Glomerular endothelial cell (primary cell): ENCODE measurements at places on chromosomes 16 and 17.

- DNase-seq = no peak
Observed at GRCh38 chr17:76672270-76672851, 28.8 kb upstream of the ST6GALNAC1 start.

DNA sequence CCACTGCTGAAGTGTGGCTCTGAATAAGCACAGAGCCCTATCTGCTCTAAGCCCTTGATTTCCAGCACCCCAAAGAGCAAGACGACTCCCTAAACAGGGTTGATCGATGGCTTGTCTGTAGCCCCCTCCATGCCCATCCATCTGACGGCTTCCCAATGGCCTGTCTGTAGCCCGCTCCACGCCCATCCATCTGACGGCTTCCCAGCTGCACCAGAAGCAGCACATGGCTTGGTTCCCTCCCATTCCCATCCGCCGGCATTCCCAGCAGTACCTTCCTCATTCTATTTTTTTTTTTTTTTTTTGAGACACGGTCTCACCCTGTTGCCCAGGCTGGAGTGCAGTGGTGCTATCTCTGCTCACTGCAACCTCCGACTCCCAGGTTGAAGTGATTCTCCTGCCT, 64.5 kb downstream of the RBFOX3 start:
- DNase-seq = no peak

- no peak for DNase-seq
Observed at GRCh38 chr17:5043524-5043923, 8.3 kb upstream of the SLC52A1 start.

- DNase-seq = no peak
Observed at GRCh38 chr17:2105663-2106062, 50.8 kb downstream of the HIC1 start.

DNA sequence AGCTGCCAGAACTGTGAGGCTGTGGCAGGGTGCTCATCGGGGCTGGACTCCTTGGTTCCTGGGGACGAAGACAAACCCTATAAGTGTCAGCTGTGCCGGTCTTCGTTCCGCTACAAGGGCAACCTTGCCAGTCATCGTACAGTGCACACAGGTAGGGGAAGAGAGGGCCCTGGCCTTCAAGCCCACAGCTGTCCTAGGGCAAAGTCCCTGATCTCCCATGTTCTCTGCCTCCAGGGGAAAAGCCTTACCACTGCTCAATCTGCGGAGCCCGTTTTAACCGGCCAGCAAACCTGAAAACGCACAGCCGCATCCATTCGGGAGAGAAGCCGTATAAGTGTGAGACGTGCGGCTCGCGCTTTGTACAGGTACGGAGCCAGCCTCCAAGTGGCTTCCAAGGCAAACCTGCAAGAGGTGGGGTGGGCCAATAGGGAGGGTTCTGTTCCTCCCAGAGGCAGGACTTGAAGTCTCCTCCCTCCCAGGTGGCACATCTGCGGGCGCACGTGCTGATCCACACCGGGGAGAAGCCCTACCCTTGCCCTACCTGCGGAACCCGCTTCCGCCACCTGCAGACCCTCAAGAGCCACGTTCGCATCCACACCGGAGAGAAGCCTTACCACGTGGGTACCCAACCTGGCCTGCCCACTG, 3.7 kb downstream of the BCL6B start:
- DNase-seq = no peak

DNA sequence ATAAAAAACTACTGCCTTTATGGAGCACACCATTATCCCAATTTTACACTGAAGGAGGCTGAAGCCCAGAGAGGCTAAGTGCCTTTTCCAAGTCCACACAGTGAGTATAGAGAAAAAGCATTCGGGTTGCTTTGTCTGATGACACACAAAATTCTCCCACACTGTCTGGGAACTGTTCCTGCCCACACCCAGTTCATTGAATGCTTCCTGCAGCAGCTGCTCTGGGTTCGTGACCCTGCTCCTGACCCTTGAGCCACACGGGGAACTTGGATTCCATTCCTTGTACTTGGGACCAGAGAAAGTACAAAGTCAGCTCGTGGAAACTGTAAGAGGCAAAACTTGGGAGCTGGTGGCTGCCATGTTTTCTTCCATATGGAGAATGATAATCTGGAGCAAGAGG, 57.9 kb downstream of the AKAP1 start:
- no peak for DNase-seq

DNA sequence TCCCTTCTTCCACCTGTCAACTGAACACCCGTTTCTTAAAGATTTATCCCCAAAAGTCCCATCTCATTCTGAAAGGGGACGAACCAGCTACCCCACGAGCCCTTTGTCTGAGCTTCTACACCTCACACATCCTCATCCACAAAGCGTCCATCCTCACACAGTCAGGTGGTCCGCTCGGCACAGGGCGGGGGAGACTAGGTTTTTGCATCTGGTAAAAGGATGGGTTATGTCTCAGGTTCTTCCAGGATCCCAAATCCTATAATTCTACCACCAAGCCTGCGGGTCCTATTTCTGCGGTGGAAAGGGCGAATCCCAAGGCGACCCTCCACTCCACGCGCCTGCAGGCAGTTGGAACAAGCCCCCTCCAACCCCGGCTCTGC, 458 bp downstream of the GFOD2 start:
- no peak for DNase-seq

DNA sequence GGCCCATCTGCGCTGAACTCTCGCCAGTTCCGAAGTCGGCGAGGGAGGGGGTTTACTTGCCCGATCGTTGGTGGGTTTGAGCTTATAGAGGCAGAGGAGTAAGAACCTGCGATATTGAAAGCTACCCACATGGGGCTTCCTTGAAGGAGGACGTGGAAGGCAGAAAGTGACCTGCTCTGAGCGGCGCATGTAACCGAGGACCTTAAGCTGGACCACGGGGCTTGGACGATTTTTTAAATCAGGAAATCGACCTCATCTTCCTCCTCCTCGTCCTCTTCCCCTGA, 2.0 kb downstream of the PRAC2 start:
- DNase-seq = no peak

DNA sequence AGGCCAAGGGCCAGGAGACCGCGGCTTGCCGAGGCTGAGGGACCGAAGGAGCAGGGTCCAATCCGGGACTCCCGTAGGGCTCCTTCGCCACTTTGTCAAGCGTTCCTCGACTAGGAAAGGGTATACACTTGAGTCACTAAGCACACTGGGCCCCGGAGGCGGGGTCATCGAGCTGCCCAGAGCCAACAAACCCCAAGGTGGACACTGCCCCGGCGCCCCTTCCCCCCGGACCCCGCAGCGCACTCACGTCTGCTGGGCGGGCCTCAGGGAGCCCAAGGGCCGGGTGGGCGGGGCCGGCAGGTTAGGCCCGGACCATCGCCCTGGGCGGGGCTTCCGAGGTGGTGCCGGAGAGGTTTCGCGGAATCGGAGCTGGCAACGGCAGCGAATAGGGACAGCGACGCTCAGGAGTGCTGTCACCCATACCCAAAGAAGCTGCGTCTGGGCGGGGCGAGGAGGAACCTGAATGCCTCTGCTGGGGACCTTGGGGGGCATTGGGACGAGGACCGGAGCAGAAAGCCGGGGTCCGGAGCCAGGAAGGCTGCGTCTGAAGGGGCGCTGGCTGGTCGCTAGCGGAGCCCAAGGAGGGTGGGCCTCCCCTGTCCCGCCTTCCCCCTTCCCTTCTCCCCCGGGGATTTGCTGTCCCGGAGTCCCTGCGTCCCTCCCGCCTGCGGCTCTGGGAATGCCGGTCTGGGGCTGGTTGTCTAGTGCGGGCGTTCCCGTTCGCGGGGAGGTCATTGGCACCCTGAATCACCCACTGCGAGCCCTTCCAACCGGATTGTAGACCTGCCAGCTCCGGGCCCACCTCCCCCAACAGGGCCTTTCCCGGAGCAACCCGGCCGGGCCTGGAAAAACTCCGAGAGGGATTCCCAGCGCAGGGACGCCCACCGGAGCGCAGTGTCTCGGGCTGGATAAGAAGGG, 118.2 kb upstream of the SMURF2 start:
- no peak for DNase-seq

- DNase-seq = no peak
Observed at GRCh38 chr16:74029115-74029792, 267.4 kb upstream of the PSMD7 start.

DNA sequence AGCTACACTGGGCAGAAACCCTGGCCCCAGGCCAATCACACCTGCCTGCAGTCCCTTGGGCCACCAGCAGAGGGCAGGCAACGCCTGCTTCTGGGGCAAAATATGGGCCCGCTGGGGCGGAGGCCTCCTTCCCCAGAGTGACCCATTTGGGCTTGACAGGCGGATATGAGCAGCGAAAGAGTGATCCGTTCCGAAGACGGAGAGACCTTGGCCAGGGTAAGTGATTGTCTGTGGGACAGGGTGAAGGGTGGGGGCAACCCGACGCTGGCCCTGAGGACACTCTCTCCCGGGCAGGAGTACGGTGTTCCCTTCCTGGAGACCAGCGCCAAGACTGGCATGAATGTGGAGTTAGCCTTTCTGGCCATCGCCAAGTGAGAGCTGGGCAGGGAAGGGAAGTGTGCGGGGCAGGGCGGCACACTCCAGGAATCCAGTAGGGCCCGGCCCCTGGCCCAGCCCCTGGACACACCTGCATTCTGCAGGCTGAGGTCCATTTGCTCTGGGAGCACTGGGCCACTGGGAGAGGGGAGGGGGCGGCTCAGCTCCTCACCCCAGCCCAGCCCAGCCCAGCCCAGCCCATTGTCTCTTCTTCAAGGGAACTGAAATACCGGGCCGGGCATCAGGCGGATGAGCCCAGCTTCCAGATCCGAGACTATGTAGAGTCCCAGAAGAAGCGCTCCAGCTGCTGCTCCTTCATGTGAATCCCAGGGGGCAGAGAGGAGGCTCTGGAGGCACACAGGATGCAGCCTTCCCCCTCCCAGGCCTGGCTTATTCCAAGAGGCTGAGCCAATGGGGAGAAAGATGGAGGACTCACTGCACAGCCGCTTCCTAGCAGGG, 3.5 kb upstream of the NHERF1 start:
- no peak for DNase-seq

- no peak for DNase-seq
Observed at GRCh38 chr16:30758988-30759491, 2.8 kb downstream of the CFAP119 start.

GRCh38 chr17:74605361-74605760, 13.3 kb upstream of the CD300LD start:
- DNase-seq = no peak

GRCh38 chr16:30605158-30605557, 5.0 kb downstream of the ZNF689 start:
- DNase-seq = no peak

DNA sequence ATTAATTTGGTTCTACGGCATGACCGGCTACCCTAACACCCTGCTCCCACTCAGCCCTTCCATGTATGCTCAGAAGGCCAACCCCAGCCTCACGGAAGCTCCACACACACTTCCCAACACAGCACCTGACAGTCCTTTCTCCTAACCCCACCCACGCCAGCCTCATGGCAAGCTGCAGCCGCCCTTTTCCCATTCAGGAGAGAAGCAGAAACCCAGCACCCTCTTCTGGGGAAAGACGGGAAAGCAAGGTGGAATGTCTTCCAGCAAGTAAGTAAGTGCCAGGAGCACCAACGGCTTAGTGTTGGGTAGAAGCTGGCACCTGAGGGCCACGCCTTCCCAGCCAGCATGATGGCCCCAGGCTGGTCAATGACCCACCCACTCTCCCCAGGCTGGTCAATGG, 32.1 kb downstream of the ABR start:
- no peak for DNase-seq

- no peak for DNase-seq
Observed at GRCh38 chr17:48453447-48453846, 23.4 kb upstream of the SKAP1 start.

- DNase-seq = no peak
Observed at GRCh38 chr16:85724936-85725335, 26.0 kb downstream of the C16orf74 start.

- no peak for DNase-seq
Observed at GRCh38 chr16:67948015-67948414, 4.1 kb upstream of the LCAT start.

GRCh38 chr17:2776589-2777241, 19.5 kb upstream of the RAP1GAP2 start:
- no peak for DNase-seq

- no peak for DNase-seq
Observed at GRCh38 chr17:75468291-75468754, 11.9 kb downstream of the TMEM94 start.

- no peak for DNase-seq
Observed at GRCh38 chr17:78759203-78759968, 22.7 kb downstream of the CYTH1 start.

DNA sequence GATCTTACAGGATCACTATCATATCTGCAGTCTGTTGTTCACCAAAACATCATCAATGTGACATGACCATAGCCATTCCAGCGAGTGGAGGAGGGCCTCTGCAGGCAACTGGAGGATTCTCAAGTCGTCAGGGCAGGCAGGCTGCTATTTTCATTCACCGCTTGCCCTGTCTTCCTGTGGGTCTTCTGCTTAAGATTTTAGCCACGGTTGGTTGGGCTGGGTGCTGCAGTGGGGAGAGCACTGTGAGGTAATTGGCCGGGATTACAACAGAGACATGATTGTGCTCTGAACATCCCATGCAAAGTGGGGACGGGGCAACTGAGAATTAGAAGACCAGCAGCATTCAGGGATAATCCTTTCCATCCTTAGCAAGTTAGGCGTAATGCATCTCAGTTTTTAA, 245.9 kb downstream of the CPPED1 start:
- no peak for DNase-seq

- no peak for DNase-seq
Observed at GRCh38 chr17:45273551-45273957, 11.7 kb upstream of the SPATA32 start.

DNA sequence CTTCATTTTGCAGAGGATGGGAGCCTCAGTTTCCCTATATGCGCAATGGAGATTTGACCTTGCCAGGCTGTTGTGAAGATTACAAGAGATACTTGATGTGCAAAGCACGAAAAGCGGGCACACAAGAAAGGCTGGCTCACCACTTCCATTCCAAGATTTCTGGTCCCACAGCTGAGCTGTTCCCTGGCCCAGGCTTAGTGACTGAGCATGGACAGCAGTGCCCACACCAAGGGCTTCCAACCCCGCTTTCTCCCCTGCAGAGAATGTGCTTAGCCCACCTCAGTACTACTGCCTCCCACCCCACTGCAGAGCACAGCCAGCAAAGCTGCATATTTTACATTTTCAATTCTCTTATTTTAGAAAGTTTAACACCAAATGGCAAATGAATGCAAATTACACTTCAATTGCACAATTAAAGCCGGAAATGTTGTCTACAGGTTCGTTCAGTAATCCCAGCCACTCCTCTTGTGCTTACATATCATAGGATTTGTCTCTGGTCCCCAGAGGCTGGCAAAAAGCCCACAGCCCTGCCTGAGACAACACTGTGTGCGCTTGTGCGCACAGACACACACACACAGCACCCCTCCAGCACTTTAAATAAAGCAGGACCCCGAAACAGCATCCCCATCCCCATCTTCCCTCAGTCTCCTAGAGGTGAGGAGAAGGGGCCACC, 51.8 kb downstream of the VAC14 start:
- no peak for DNase-seq

GRCh38 chr16:88742896-88743605, 36.7 kb downstream of the CTU2 start:
- DNase-seq = no peak

- no peak for DNase-seq
Observed at GRCh38 chr16:88382491-88383400, at the start of gene ZNF469. TSS of gene ZNF469 (plus strand) at chr16:88382959. CDS start at chr16:88427471, 44,512 bp downstream.

GRCh38 chr16:50928065-50928464, 186.2 kb downstream of the CYLD start:
- DNase-seq = no peak
